Ovary (tissue), 10 donors: ENCODE measurements at places on chromosomes 4 and X. TPM values are rescaled to one million over a fixed set of nuclear protein-coding genes. Genes with fewer than 3 reads are reported as not detected.
A peak's percentile ranks its signal among the peaks of the same experiment; 100 is the strongest.

GRCh38 chrX:75228854-75229253, 45.0 kb upstream of the UPRT start:
- no peak for DNase-seq

DNA sequence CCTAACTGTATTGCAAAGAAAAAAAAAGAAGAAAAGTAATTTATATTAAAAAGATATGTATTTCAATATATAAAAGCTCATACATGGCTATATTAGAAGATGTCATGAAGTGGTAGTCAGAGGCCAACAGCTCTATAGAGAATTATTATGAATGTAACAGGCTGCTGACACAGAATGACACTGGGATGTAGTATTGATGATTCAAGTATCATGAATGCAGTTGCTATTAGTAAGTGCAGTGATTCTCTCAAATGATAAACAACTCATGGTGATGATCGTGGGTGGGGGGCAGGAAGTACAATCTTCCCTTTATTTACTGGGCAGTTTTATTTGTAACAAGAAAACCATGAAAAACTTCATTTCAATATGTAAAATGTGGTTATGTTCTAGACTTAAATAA, 124.6 kb downstream of the COL4A6 start:
- DNase-seq = no peak

DNA sequence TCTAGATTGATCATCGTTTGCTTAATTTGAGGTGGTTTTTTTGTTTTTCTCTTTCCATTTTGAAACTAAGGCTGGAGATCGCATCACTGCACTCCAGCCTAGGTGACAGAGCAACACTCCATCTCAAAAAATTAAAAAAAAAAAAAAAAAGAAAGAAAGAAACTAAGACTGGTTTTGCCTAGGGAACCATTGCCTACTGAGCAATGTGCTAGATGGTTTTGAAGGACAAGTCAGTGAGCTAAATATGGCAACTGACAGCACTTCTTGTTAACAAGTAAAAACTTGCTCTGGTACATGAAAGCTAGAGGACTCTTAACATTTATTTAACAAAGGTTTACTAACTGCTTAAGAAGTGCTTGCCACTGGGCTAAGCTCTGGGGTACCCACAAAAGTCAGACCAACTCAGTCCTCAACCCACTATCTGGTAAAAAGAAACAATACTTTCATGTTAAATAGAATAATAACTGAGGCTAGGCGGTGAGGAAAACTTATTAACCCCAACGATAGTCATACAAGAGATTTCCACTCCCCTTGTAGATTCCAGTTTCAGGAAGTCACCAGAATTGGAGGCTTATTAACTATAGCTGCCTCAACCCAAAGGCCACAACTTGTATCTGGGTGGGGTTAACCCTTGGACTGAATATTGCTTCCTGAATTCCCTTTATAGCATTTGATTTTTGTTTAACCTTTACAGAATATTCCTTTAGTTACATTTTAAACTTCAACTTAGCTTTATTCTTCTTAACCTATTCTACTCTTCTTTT, 111.6 kb downstream of the FRYL start:
- no peak for DNase-seq

GRCh38 chrX:68508799-68509198, 9.9 kb downstream of the YIPF6 start:
- DNase-seq = no peak

DNA sequence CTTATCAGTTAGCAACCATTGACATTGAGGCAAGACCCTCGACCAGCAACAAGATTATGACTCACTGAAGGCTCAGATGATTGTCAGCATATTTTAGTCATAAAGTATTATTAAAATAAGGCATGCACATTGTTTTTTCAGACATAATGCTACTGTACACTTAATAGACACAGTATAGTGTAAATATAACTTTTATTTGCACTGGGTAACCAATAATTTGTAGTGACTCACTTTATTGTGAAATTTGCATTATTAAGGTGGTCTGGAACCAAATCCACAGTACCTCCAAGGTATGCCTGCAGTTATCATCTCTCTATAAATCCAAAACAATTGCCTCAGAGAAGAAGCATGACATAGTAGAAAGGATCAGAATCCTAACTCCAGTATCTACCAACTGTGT, 330.1 kb upstream of the SMIM31 start:
- DNase-seq = no peak

DNA sequence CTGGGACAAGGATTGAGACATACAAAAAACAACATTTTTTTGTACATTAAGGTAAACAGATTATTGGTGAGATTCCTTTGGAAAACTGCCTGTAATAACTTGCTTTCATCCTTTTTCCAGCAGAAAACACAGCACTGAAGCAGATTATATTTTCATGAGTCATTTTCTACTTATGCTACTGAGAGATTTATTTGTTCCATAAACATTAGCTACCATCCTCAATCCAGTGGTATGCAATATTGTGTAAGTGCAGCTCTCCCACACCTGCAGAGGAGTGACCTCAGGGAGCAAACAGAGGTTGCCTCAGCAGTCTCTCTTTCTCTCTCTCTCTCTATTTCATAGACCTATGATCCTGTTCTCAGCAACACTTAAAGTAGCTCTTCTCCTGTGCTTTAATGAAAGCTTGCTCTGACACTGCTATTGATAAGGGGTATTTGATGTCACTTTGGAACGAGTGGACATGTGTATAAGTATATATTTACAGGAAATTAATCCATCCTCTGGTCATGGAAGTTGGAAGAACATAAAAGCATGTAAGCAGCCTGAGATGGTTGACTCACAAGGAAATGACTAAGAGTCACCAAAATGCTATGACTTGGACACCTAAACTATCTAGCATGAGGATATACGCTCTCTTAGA, 163.7 kb upstream of the SPANXC start:
- no peak for DNase-seq

GRCh38 chrX:38927592-38927991, 126.3 kb downstream of the MID1IP1 start:
- no peak for DNase-seq

DNA sequence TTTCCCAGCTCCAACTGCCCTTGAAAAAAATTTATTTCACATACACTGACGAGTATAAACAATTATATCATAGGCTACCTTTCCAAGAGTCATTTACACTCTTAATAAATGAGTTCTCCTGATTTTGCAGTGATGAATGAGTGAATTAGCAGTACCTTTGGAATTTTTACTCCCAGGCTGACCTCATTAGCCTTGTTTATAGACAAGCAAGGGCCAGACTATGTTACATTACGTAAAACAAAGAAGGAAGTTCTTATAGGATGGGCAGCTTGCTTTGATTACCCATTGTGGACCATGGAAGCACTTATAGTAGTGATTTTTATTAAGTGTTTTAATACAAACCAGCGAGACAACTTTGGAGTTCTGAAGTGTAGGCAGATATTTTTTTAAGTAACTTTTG, 112.9 kb upstream of the C1QTNF7 start:
- DNase-seq = no peak

DNA sequence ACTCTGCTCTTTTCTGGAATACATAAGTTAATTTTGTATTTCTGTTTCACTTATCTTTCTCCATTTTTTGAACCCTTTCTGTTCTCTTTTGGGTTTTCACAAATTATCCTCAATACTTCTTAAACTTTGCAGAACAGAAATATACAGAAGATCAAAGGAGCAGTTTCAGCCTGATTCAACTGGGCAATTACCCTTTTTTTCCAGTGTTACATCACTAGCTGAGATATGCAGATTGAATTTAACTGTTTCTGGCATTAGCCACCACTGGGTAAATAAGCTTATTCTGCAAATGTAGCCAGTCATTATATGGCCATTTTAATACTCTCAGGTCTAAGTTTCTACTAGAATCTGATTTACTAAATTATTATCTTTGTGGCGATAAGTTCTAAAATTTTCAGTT, 66.9 kb upstream of the GRID2 start:
- no peak for DNase-seq

DNA sequence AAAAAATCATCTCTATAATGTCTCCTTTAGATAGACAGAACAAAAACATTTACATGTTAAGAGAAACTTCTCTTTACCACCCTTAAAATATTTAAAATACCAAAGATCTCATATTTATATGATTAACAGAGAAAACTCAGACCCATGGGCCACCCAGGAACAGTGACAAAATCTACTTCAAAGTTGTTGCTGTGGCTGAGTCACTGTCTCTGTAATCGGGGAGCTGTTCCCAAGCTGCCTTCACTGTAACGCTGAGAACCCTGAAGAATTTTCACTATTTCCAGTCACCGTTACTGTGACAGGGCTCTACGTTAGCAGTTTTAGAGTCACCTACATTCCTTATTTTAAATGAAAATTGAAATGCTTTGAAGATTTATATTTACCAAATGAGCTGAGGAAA, 9.0 kb upstream of the DAPP1 start:
- DNase-seq = no peak

GRCh38 chrX:154648931-154649330, 4.4 kb downstream of the CTAG2 start:
- DNase-seq = no peak

DNA sequence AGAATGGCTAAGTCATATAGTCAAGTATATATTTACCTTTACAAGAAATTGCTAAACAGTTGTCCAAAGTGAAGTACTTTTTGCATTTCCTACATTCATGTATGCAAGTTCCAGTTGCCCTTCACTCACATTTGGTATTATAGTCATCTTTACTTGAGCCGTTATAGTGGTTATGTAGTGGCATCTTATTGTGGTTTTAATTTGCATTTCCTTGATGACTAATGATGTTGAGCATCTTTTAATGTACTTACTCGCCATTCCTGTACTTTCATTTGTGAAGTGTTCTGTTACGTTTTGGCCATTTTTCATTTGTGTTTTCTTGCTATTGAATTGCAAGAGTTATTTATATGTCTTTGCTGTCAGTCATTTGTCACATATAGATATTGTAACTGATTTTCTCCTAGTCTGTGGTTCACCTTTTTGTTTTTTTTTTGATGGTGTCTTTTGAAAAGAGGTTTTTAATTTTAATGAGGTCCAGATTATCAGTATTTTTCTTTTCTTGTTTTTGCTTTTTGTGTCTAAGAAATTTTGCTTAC, 27.6 kb downstream of the ARFIP1 start:
- no peak for DNase-seq

- no peak for DNase-seq
Measured at GRCh38 chr4:110737931-110738330, 115.1 kb upstream of the PITX2 start.

- DNase-seq = no peak
Measured at GRCh38 chr4:13368217-13368616, 115.9 kb downstream of the RAB28 start.

GRCh38 chrX:10077425-10078188, 79.2 kb upstream of the CLCN4 start:
- DNase-seq = no peak

GRCh38 chrX:138711399-138712347, at the start of gene FGF13:
TSS of gene FGF13 (minus strand) at chrX:138711717. CDS start at chrX:138711003, 714 bp downstream.
- peak; percentile 39 for DNase-seq

- no peak for DNase-seq
Measured at GRCh38 chr4:128323401-128323800, 35.8 kb upstream of the PGRMC2 start.

- DNase-seq = no peak
Measured at GRCh38 chr4:6699903-6700302, 6.2 kb downstream of the S100P start.

DNA sequence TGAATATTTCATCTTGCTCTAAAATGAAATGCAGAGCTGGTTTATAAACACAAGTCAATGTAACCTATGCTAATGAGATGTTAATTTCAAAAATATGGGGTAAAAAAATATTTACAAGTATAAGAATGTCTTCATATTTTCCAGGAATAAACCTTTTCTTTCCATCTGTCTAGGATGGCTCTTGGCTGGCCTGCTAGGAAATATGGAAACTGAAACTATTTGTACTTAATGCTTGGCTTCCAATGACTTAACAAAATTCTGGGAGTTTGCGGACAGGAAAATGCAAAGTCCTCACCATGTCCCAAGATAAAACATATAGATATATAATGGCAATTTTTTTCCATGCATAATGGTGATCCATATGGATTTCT, 168.1 kb downstream of the SCFD2 start:
- DNase-seq = no peak

- no peak for DNase-seq
Measured at GRCh38 chr4:52477191-52477780, 181.8 kb downstream of the USP46 start.

GRCh38 chr4:108820492-108821350, 57.9 kb upstream of the ETNPPL start:
- DNase-seq = no peak

DNA sequence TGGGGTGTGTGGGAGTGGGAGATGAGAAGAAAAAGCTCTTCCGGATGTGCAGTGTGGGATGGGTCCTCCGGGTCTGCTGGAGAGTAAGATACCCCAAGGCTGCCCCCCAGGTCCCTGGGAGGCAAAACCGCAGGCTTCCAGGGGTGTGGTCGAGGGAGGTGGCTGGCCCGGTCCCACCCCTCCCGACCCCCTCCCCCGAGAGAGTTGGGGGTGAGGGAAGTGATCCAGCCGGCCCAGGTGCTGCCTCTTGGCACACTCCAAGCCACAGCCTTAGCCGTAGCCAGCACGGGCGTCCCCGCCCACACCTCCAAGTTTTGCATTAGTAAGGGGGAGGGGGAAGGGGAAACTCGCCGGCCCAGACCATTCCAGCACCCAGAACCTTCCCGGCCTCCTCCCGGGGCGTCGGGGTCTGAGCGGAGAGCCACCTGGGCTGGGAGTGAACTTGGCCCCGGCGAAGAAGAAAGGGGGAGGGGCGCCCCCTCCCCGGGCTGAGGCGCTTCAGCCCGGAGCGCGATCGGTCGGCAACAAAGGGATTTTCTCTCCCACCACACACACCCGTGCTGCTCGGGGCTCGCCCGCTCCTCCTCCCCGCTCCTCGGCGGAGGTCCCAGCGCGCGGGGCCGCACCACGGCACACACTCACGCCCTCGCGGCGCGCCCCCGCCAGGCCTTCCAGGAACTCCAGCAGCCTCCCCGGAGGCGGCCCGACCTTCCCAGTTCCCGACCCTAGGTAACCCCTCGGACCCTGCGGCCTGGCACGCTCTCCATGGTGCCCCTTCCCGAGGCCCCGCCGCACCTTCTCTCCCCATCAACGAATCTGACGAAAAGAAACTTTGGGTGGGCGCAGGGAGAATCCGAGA, 14.4 kb downstream of the BCOR start:
- DNase-seq = peak; percentile 51

GRCh38 chr4:176492646-176493302, 173.0 kb downstream of the SPCS3 start:
- no peak for DNase-seq

- no peak for DNase-seq
Measured at GRCh38 chrX:47796433-47796906, 40.2 kb upstream of the ZNF81 start.

GRCh38 chr4:601612-602558, 23.5 kb upstream of the PDE6B start:
- DNase-seq = no peak

GRCh38 chrX:39788521-39788920, 309.2 kb downstream of the BCOR start:
- DNase-seq = no peak

- no peak for DNase-seq
Measured at GRCh38 chr4:98642991-98643426, 15.4 kb downstream of the TSPAN5 start.

The LINC00632 gene
- total RNA-seq = 44.7 TPM

The ADRA2C gene
- 5.8 TPM for total RNA-seq

The PABPC5 gene
- 4.9 TPM for total RNA-seq

The ARX gene
- total RNA-seq = 91.5 TPM

The FSTL5 gene
- total RNA-seq = not detected

The PWWP3B gene
- 83.6 TPM for total RNA-seq

The GPR119 gene
- not detected for total RNA-seq

The ZNF81 gene
- total RNA-seq = 13.9 TPM

The CAPN6 gene
- total RNA-seq = 13.5 TPM

The AFP gene
- total RNA-seq = 0.32 TPM

The DIAPH2 gene
- total RNA-seq = 25.9 TPM

The SSX2 gene
- total RNA-seq = not detected
